ENCODE measurements at places on chromosomes 7 and 10.

DNA sequence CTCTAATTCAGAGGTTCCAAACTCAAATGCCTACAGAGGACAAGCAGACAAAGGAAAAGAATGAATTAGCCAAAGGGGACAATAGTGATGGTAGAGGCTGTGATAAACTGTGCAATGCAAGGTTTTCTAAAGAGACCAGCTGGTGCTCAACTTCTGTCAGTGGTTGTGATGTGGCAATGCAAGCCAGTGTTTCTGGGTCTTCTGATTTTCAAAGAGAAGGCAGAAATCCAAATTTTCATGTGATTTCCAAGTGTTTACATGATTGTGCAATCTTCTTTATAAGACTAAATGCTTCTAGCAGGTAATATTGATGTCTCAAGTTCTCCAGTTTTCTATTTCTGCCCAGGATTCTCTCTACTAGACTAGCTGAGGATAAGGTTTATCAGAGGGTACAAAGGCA, 135.9 kb downstream of the PCDH15 start:
- no peak for DNase-seq

- no peak for DNase-seq
Measured at GRCh38 chr10:130108934-130109604, 1.6 kb downstream of the C10orf143 start.

GRCh38 chr7:119967221-119967620, 305.8 kb upstream of the KCND2 start:
- DNase-seq, result no peak

DNA sequence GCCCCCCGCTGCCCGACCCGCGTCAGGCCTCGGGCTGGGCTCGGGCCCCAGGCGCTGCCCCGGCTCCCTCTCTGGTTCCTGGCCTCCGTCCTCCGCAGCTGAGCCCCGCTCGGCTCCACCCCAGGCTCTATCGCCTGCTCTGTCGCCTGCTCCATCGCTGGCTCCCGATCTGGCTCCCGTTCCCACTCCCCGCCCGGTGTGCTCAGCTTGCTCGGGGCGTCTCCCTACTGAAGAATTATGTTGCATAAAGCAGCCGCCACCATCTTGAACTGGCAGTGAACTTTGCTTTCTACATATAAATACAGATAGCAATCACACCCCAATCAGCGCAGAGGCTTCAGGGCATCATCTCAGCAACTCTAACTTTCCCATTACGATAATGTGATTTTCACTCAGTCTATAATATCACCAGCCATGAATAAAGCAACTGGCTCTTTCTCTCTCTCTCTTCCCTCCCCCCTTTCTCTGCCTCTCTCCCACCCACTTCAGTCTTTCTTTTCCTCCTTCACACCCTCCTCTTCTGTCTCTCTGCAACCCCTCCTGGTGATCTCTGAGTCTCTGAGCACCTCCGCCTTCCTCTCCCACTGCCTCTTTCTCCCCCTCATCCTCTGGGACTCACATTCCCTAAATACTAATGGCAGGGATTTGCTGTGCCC, 43.3 kb upstream of the BTRC start:
- no peak for DNase-seq

GRCh38 chr7:112470194-112470593, 10.6 kb upstream of the LSMEM1 start:
- DNase-seq, result no peak

DNA sequence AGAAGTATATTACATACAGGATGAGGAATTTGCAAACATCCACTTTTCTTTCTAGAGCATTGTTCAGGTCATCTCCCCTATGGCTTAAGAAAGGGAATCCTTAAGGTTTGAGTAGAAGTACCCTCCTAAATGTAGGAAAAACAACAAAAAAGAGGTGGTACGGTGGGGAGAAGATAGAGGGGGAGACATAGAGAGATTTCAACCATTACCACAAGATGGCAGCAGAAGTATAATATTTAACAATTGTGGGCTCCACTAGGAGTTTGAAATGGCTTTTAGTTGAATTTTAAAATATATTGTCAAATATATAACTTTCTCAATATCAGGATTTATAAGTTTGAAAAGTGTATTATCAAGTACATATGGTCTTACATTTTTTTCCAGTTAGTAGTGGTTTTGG, 72.7 kb upstream of the PRKG1 start:
- DNase-seq, result no peak

DNA sequence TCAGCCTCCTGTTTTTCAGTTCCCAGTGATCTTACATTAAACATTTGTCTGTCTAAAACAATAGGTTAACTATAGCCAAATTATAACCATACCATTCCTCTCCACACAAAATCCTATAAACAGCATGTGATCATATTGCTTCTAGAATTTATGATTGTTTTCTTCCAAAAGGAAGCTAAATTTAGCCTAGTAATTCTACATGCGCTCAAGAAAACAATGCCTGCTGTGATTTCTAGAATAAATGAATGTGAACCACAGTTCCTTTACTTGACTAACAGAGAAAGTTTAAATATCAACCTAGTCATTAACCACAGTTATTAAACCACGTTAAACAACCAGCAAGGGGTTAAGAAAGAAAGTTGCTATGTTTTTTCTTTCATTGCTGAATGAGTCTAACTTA, 26.4 kb downstream of the MET start:
- no peak for DNase-seq

Data from AG04449 (cell line).